ENCODE measurements at places on chromosomes 3 and 15.

DNA sequence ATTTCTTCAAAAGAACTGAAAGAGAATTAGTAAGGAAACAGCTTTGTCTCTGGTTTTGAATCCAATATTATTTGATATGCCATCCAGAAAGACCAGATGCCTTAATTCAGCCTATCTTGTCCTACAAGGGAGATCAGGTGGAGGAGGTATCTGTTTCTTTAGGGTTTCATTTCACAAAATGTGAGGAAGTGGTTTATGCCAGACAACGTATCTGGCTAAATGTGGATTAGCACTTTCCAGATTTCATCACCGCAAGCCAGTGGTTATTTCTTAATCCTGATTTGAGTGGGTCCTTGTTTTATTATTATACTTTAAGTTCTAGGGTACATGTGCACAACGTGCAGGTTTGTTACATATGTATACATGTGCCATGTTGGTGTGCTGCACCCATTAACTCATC lies 271.1 kb downstream of the EBLN2 start:
- DNase-seq: no peak

DNA sequence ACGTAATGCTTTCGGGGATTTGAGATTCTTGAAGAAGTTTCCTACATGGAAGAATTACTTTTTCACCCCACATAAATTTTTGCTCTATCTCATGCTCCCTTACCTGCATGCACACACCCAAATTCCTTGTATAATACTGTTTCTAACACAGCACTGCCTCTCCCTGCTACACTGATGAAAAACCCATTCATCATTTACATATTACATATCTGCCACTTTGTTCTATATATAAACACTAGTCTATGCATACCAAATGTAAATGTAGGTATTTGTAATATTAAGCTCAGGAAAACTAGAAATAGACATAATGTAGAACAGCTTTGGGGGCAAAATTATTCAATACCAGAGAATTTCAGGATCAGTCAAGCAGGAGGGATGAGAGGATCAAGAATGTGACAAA lies 182.6 kb upstream of the SEMA6D start:
- DNase-seq: no peak

GRCh38 chr3:188559072-188559429 lies 405.1 kb downstream of the LPP start:
- no peak for DNase-seq

DNA sequence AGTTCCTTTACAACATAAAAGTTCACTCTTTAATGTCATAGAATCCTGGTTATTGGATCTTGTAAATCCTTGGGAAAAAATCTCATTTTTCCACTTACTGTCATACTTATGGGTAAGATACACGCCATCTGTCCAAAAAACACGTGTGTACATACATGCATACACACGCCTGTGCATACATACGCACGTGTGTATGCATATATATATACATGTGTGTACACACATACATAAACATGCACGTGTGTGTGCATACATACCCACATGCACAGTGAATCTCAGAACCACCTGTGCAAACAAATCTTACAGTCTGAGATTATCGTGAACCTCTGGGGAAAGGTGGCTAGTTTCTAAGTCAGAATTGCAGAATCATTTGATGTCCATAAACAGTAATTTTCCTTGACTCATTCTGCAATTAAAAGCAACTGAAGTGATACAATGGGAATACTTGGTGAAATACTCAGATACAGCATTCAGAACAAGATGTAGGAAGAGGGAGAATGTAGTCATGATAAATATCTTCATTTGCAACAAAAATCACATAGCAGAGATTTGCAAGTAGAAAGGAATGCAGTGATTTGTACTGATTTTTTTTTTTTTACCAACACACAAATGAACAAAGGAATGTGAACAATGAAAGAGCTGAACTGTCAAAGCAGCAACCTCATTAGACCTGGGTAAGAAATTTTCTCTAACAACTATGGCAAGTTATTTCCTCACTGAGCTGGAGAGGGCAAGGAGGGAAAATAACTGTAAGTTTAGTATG lies 160.6 kb upstream of the POU1F1 start:
- no peak for DNase-seq

GRCh38 chr15:53158995-53159394 lies 368.9 kb upstream of the ONECUT1 start:
- DNase-seq: no peak

- no peak for DNase-seq
Observed at GRCh38 chr3:57130571-57131209, 34.5 kb downstream of the IL17RD start.

DNA sequence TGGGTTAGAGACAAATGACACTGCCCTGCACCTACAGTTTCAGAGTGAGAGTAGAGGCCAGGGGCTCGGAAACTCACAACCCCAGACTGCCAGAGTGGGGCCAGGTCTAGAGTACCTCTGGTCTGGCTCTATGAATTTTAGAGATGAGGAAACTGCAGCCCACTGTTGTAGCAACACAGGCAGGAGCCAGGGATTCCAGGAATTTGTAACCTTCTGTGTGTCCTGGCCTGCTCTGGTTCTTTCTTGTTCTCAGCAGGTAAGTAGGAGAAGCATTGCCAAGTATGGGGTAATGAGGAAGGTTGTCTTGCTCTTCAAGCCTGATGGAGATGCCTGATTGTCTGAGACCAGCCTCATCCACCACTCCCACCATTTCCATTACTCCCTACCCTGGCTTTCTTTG lies 221.8 kb downstream of the UACA start:
- no peak for DNase-seq

DNA sequence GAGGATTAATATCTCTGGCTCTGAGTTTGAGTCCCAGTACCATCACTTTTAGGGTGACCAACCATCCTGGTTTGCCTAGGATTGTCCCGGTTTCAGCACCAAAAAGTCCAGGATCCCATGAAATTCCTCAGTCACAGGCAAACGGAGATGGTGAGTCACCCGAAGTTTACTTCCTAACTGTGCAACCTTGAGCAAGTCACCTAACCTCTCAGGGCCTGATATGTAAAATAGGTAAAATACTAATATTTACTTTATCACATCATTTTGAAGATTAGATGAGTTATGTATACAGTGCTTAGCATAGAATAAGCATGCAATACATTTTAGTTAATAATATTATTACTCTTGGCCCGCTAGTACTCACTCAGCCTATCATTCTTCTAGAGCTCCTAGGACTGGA lies 91.1 kb upstream of the KCNMB2 start:
- DNase-seq: no peak

All from NCI-H82 (cell line).